Activated naive CD4-positive, alpha-beta T cell (primary cell): ENCODE measurements at places on chromosomes 12 and 14.

- DNase-seq, result no peak
Observed at GRCh38 chr14:52701223-52701622, 5.8 kb upstream of the PSMC6 start.

- DNase-seq, result no peak
Observed at GRCh38 chr12:117408161-117408791, 46.9 kb upstream of the NOS1 start.

DNA sequence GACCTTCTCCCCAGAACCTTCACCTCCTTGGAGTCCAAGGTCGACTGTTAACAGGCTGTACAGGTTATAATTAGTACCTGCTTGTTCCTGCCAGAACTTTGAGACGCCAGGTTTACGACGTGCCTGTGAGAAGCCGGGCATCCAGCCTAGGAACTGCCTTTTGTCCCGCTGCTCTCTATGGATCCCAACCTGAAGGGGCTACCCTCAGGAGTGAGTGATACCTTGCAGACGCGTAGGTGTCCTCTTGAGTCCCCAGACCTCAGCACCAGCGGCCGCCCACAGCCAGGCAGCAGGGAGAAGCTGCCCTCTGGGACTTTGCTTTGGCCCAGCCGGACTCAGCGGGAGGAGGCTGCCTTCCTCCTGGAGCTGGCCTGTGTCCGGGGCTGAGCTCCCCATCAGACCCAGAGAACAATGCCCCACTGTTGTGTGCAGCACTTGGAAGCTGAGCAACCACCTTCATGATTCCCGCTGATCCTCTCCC is 16.2 kb downstream of the SYNE3 start:
- no peak for DNase-seq

DNA sequence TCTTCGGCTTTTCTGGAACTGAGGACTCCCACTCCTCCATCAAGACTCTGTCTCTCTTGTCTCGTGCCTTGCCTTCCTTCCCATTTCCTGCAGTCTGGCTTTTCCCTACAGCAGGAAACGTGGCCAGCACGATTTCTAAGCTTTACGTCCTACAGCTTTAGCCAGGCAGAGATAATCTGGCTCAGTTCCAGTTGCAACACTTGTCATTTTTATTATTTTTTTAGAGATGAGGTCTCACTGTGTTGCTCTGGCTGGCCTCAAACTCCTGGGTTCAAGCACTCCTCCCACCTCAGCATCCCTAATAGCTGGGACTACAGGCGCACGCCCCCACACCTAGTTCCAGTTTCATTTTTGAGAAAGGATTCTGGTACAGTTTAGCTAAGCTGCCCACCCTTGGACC is 19.9 kb downstream of the CALM1 start:
- no peak for DNase-seq

DNA sequence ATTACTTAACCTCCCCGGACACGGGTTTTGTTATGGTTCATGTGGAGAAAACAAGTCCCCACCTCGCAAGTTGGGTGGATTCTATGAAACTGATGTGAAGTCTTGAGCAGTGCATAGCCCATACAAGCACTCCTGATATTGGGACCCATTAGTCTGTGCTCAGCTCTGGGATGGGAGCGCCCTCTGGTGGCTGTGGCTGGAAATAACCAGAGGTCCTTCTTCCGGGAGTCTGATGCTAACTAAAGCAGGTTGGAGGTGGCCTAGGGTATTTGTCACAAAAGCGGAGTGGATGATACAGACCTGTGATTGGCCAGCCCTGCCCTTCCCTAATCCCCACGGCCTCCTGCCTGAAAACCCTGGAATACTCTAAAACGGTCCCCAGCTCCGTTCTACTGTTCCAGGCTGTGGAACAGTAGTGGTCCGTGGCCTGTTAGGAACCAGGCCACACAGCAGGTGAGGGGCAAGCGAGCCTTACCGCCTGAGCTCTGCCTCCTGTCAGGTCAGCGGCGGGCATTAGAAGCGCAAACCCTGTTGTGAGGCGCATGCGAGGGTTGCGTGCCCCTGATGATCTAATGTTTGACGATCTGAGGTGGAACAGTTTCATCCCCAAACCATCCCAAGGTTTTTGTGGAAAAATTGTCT is 6.4 kb downstream of the SLC48A1 start:
- DNase-seq, result peak; percentile 91

- DNase-seq, result no peak
Observed at GRCh38 chr12:116429826-116430360, 129.3 kb upstream of the MAP1LC3B2 start.

GRCh38 chr12:107033758-107034739 is 47.1 kb upstream of the MTERF2 start:
- DNase-seq, result no peak

DNA sequence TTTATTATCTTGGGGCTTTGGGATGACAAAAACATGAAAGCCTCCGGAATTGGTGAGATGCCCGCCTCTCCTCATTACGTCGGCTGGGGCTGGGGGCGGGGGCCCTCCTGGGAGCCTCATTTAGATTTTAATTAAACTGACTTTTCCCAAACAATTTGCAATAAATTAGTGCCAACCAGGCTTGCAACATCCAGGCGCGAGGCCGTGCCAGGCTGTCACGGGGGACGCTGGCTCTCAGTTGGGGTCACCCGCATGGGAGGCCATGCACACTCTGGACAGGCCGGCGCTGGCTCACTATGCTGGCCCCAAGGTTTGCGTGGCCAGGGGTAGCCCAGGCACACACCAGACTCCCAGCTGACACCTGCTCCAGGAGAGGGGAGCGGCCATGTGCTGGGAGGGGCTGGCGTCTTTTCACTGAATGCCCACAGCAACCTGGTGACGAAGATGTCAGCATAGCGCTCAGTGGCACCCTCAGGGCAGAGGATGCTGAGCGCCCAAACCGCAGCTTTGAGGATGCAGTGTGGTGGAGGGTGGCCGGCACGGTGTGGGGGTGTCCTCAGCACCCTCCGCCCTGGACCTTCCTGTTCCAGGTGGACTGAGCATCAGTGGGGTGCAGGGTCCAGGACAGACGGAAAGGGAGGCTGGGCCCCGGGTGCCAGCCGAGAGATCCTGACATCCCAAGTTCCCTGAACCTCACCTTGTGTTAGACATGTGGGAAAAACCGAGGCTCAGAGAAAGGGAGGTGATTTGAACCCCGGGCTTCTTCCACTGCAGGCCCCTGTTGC is 190.8 kb upstream of the C14orf180 start:
- no peak for DNase-seq

GRCh38 chr12:89172224-89172623 is 180.1 kb downstream of the DUSP6 start:
- DNase-seq, result no peak

GRCh38 chr12:93896952-93897351 is 219.8 kb downstream of the CRADD start:
- no peak for DNase-seq

DNA sequence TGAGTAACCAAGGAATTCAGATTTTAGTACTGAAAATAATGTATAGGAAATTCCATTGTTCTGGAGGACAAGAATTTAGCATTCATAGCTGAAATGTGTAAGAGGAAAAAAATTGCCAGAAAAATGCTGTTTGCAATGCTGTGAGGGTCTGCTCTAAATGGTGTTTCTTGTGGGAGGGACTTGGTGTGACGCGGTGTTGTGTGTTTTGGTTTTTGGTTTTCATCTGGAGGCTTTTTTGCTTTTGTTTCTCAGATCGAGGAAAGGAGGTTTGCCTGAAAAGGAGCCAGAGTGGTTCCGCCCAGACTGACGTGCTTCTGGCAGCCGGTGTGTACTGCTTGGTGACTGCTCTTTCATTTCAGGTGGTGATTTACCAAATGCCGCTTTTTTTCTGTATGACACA is 211.8 kb upstream of the HMGA2 start:
- DNase-seq, result no peak

DNA sequence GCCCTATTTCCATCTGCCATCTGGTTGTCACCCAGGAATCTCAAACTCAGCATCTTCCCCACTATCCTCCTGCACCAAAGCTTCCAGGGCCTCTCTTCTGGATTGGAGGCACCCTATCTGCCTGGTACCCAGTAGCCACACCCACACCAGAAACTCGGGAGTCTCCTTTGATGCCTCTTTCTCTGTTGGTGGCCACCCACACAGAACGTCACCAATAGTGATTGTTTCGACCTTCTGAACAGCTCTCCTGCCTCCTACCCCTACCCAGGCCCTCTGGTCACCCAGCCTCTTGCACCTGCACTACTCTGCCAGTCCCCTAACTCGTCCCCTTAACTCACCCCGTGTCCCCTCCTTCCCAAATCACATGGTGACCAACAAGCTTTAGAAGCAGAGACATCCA is 95.0 kb downstream of the IRF2BPL start:
- DNase-seq, result no peak

DNA sequence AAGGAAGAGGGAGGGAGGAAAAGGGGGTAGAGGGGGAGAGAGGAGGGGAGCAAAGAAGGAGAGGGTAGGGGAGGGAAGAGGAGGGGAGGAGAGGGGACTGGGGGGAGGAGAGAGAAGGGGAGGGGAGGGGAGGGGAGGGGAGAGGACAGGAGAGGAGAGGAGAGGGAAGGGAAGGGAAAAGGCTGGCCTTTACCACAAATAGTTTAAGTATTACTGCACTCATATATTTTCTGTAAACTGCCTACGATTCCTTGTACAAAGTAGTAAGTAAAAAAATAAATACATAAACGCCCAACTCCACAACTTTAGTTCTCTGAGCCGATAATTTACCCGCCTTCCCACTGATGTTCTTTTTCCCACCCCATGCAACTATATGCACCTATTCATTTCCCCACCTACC is 23.7 kb upstream of the RERG start:
- no peak for DNase-seq

DNA sequence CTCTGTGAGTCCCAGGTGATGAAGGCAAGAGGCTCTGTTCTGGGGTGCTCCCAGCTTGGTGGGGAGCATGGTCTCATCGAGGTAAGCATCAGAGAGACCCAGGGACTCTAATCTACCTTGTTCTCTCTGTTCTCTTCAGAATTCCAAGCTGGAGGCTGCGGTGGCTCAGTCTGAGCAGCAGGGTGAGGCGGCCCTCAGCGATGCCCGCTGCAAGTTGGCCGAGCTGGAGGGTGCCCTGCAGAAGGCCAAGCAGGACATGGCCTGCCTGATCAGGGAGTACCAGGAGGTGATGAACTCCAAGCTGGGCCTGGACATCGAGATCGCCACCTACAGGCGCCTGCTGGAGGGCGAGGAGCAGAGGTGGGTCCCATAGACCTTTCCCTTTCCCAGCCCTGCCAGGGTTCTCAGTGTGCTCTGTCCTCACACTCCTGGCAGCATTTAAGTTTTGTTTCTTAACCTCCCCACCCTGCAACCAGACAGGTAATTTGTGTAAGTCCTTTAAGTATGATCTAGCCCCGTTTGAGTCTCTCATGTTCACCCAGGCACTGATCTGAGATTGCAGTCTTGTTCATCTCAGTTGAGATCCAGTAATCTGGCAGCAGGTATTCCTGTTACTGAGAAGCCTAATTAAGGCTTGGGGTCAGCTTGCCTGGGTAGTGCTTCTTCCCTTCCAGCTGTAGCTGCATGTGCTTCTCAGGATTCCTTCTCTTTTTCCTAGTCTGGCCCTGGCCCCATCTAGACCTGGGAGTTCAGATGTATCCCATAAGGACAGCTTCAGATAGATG is 14.8 kb upstream of the KRT81 start:
- no peak for DNase-seq

DNA sequence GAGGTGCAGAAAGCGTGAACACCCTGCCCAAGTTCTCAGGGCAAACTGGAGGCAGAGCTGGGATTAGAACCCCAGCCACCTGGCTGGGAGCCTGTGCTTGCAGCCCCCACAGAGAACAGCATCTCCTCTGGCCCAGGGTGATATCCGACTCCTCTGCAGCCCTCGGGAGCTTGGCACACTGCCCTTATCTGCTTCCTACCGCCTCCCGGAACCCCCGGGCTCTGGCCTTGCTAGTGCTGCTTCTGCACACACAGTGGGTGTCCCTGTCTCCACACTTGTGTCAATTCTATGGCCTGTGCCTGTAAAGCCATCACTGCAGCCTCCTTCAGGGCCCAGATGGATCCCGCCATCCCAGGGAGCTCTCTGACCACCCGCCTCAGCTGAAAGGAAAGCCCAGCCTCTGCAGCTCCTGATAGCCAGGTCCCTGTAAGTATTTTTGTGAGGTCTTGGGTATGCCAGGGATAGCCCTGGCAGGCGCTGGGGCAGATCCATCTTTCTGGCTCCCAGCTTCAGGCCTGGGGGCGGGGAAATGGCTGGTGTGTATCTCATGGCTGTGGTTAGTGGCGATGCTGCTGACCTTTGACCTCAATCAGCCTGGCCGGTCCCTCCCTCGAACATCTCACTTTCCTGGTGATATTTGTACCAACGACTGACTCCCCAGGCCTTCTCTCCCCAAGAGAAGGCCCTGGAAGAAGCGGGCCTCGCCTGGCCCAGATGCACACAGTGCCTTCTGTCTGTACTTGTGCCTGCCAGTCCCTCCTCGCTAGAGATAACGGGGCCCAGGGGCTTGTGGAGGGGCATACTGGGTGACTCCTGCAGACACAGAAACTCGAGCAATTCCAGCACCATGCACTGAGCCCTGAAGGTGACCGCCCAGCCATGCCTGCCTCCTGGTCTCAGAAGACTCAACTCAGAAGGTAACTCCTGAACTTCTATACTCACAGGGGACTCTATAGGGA is 183.8 kb downstream of the CALM1 start:
- DNase-seq, result no peak

- DNase-seq, result no peak
Observed at GRCh38 chr12:123886931-123887582, 85.6 kb downstream of the CCDC92 start.

DNA sequence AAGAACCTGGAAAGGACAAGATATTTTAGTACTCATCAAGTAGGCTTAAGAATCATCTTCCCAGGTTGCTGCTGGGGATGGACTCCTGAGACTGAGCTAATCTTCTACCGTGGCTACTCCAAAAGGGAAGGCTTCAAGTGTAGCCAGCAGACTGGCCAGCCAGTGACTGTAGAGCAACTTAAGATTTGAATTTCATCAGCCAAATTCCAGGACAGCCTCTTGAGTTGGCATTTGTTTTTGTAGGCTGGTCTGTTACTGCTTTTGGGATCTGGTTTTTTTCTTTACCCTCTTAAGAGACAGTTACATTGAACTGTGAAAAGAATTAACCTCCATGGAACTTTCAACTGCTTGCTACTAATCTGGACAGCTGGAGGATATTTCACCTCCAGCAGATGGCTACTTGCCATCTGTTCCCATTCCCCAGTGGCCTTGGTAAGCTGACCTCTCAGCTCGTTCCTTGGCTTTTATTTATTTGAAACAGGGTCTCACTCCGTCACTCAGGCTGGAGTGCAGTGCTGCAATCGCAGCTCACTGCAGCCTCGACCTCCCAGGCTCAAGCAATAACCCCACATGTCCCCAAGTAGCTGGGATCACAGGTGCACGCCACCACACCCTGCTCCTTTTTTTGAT is 20.7 kb downstream of the VTI1B start:
- no peak for DNase-seq

DNA sequence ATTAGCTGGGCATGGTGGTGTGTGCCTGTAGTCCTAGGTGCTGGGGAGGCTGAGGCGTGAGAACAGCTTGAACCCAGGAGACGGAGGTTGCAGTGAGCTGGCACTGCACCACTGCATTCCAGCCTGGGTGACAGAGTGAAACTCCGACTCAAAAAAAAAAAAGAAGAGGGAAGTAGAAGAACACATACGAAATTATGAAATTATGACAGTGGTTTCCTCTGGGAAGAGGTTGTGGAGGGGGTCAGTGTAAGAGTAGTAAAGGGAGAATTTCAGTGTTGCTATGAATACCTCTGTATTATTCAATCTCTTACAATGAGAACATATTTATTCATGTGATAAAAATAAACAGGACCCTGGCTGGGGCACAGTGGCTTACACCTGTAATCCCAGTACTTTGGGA is 24.7 kb upstream of the CSRNP2 start:
- no peak for DNase-seq

GRCh38 chr14:100577986-100578431 is 9.2 kb downstream of the BEGAIN start:
- no peak for DNase-seq
